ENCODE measurements at places on chromosomes 3 and 15.

DNA sequence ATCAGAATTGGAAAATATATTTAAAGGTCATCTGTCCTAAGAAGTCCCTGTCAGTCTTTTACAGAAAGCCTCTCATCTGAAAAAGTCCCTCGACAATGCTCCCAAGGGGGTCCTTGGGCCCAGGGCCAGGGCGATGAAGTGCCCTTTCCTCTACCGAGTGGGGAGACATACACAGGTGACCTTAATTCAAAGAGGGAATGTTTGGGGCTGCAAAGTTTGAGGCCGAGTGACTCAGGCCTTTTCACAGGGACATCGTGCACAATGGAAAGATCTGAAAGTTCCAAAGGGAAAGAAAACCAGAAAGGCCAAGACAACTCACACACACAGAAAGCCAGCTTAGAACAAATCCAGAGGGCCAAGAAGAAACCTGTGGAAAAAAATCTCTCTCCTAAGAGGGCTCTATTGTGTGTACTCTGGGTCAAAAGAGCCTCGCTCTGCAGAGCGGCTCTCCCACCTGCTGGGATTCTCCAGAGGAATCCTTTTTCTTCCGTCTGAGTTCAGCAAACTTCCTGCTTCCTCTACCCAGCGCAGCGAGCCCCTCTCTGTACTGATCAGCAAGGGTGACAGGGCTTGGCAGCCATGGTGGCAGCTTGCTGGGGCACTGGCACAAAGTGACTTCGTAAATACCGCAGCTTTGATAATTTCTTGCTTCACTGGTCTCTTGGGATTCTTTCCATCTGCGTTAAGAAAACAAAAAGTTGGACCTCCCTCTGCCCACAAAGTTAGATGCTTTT is 259.1 kb downstream of the OPA1 start:
- no peak for DNase-seq

DNA sequence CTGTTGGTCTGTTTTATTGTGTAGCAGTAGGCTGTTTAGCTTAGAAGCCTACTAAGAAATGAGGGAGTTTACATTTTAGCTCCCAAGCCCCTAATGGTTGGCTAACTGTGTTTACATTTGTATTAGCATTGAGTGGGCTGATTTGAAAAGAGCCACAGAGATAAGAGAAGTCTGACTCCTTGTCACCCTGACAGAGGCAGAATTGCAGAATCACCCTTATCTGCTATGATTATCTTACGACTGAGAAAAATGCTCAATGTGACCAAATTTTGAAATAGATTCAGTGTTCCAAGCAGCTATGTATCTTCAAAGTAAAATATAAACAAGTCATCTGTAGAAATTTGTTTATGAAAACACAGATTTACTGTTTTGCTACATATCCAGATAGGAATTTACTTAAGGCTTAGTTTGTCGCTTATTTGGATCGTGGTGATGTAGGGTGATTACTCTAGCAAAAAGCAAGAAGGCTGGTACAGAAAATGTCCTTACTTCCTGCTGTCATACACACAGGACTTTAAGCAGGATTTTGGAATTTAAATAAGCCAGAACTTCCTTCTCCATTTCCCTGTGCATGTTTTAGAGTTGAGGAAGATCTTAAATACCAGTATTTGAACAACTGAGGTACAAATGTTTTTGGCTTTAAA is 19.0 kb downstream of the SEMA6D start:
- no peak for DNase-seq

DNA sequence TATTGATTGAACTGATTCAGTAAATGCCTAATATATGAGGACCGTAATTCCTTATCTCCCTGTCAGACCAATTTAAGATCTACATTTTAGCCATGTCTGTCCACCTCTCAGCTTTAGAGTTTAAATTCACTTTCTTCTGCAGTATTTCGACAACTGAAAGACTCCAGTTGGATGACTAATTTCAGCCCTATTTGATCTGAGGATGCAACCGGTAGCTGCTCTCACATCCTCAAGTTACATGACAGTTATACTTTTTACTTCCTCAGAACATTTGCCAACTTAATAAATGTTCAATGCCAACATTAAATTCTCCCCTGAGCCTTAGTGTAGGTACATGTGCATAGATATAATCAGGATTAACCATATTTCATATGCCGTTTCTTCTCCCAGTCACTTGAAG is 2.5 kb upstream of the HHLA2 start:
- no peak for DNase-seq

DNA sequence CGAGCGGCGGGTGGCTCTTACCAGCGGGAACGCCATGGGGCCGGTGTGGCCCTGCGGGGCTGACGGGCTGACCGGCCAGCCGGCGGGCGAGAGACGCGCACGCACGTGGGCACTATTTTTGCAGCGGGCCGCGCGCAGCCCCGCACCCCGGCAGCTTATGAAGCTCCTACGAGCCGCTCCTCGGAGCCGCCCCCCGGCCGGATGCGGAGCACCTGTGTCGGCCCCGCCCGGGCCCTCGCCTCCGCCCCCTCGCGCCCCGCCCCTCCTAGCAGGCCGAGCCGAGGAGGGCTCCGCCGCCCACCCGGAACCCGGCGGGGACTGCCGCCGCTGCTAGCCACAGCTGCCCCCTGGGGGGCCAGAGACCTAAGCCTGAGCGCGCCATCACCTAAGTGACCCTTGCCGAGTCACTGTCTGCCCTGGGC is 683 bp upstream of the CPEB1 start:
- no peak for DNase-seq

GRCh38 chr3:22378869-22379268 is 627.9 kb upstream of the ZNF385D start:
- no peak for DNase-seq

DNA sequence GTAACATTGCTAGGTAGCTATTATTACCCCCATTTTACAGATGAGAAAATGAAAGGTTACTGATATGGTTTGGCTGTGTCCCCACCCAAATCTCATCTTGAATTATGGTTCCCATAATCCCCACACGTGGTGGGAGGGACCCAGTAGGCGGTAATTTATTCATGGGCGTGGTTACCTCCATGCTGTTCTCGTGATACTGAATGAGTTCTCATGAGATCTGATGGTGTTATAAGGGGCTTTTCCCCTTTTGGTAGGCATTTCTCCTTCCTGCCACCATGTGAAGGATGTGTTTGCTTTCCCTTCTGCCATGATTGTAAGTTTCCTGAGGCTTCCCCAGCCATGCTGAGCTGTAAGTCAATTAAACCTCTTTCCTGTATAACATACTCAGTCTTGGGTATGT is 252.1 kb downstream of the OPA1 start:
- no peak for DNase-seq

GRCh38 chr3:77071809-77072208 is 31.9 kb downstream of the ROBO2 start:
- no peak for DNase-seq

DNA sequence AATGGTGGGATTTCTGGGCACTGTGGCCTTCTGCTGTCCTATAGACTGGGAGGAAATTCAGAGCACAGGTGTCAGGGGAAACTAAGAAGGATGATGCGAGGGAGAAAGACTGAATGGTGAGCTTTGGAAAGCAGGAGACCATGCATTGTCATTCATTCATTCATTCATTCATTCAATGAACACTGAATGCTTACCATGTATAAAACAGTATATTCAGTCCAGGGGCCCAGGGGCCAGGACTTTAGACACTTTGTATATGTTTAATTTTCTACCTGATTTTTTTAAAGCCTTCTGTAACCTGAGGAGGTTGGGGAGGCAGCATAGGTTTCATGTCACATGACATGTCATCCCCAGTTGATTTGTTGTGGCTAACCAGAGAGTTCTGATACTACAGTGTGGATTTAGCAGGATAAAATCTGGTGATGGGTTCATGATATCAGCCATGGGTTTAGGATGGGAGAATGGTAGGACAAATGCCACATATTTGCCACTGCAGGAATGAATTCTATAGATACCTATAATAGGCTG is 57.7 kb upstream of the ATG7 start:
- DNase-seq, result no peak

DNA sequence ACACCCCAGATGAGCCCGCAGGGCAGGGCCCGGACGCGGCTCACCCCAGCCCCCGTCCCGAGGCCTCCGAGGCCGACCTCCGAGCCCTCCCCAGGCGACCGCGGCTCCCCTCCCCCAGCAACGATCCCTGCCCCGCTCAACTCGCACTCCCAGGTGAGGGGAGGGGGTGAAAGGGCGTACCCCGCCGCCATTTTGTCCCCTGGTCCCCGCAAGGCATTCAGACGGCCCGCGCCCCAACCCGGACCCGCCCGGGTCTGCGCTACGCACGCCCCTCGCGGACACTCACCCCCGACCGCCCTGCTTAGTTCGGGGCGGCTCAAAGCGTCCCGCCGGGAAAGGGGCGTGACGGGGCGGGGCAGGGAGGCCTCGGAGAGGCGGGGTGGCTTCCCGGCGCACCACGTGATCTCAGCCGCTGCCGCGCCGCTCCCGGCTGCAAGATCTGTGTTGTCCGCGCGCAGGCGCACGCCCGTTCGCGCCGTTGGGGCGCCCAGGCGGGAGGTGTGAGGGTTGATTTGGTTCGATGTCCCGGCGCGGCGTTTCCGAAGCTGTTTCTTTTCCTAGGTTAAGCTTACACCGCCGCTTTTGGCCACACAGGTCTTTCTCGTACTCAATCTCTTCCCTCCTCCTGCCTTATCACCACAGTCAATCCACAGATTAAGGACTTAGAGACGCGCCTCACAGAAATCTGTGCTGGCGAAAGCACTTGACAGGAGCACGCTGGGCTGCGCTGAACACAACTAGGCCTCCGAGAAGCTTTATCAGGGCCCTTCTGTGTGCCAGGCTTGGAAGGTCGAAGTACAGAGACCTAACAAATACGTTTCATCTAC is at the start of gene SCAPER:
TSS of gene SCAPER (minus strand) at position 328 of the 827 bp plus-strand sequence. CDS start 21,523 bp downstream, outside the sequence.
- DNase-seq, result peak; percentile 74

- DNase-seq, result no peak
Observed at GRCh38 chr15:62498712-62499111, 333.6 kb upstream of the C2CD4B start.

DNA sequence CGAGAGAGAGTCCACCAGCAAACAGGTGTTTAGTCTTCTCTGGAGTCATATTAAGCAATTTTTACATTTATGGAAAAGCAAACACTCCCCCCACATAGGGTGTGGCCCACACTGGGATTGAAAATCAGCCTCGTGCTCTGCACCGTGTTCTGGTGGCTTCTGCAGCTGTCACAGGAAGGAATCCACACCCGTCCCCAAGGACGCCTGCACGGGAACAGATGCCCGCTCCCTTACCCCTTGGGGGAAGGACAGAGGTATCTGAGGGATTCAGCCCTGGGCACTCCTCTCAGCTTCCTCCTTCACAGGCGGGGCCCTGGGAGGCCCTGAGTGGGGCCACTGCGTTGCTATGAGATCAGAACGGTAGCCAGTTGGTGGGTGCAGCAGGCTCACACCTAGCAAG is 27.8 kb downstream of the LIPC start:
- no peak for DNase-seq

GRCh38 chr3:138778643-138779042 is 56.1 kb downstream of the PIK3CB start:
- DNase-seq, result no peak

GRCh38 chr3:5012367-5012766 is 33.1 kb downstream of the BHLHE40 start:
- DNase-seq, result no peak

DNA sequence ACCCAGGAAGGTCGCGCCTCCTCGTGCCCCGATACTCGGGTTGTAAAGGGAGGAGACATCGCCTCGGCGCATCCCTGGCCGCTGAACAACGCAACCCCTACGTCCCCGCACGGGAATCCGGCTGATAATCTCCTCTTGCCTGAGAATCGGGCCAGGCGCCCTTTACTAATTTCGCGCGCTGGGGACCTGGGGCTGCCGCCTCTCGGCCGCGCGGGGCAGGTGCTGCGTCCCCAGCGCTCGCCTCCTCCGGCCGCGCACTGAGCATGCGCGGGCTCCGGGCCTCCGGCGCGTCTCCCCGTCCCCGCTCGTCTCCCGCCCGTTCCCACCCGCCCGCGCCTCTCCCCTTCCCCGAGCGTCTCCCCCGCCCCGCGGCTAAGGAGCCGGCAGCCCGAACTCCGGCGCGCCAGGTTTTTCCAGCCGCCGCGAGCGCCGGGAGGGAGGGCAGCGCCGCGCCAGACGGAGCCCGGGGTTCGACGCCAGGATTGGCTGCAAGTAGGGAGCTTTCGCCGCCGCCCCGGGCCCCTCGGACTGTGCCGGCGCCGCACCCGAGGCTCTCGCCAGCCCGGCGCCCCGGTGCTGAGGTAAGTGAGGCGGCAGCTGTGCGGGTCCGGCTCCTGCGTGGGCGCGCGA is at the start of gene CNTN4:
TSS of gene CNTN4 (plus strand) at position 469 of the 630 bp plus-strand sequence.
- DNase-seq, result no peak

- DNase-seq, result no peak
Observed at GRCh38 chr15:100833417-100834389, 45.9 kb upstream of the ALDH1A3 start.

DNA sequence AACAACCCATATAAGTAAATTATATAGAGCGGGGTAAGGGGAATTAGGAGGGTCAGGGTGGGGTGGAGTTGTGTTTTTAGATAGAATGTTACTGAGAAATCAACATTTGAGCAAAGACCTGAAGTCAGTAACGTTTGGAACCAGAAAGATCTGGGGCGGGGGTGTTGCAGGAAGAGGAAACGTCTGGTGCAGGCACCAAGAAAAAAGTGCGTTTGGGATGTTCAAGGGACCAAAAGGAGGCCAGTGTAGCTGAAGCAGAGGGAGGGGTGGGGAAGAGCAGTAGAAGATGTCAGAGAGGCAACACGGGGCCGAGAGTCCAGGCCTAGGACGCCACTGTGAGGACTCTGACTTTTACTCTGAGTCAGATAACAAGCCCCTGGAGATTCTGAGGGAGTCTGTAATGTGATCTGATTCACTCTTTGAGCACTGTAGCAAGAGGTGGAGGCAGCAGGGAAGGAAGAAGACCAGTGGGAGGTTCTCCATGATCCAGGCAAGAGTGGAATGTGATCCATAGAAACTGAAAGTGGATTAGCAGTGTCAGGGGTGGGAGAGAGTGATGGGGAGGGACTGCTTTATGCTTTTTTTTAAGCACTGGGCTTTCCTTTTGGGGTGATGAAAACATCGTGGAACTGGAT is 179.3 kb upstream of the CHRM5 start:
- no peak for DNase-seq

Measured in activated CD8-positive, alpha-beta memory T cell treated with anti-CD3 and anti-CD28 coated beads for 1 hour (primary cell).